Activated naive CD4-positive, alpha-beta T cell (primary cell): ENCODE measurements at places on chromosomes 2 and 18.

GRCh38 chr18:21134895-21135294, 23.3 kb upstream of the ROCK1 start:
- DNase-seq, result no peak

GRCh38 chr2:70569559-70569958, 15.9 kb upstream of the TGFA start:
- no peak for DNase-seq

DNA sequence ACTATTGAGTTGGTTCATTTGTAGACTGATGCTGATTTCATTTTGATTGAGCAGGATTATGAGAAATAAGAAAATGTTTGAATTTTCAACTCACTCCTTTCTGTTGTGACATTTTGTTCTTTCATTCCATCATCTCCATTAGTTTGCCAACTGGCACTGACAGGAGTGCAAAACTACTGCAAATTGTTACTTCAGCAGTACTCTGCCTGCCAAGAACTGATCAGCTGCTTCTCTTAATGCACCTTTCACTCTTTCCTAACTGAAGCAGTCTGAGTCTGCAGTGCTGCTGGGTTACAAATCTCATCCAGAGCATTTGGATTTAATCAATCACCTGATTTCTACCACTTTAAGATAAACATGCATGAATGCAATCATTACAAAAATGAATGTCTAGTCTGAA, 70.9 kb downstream of the TMEFF2 start:
- no peak for DNase-seq

DNA sequence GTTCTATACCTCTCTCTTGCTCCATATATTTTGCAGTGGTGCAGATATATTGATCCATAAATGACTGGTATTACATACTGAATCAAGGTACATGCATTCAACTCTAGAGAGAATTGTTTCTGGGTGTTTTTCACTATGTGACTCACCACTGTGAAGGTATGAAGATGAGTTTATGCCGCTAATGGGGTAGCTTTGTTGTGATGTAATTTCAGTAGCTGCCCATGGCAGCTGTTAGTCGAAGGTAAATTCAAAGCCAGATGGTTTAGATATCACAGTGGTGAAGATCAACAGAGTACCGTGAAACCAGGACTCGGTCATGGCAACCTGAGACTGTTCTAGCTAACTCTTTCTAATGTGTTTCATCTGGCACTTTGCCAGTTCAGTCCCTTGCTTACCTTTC, 50.4 kb downstream of the PKP4 start:
- DNase-seq, result no peak

GRCh38 chr2:237558961-237559641, 7.3 kb upstream of the PRLH start:
- DNase-seq, result no peak

GRCh38 chr18:75253784-75254183, 43.2 kb downstream of the TSHZ1 start:
- DNase-seq, result no peak

DNA sequence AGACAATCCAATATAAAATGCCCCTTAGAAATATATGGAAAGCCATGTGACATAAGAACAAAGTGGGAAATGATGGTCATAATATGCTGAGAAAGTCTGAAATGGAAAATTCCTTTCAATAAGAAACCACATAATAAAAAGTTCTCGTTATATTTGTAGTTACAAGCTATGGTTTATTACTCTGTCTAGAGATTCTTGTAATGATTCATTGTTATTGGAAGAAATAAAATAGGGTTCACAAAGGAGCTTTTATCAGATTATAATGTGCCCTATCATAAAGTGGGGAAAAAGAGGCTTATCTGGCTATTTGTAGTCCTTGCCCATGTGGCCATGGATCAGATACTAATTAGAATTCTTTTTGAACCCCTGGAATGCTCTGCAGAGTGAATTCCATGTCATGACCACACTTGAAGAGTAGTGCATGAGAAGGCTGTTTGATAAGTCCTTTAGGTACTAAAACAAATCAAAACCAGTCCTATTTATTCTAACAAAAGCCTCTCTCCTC, 420.7 kb upstream of the NRP2 start:
- no peak for DNase-seq

DNA sequence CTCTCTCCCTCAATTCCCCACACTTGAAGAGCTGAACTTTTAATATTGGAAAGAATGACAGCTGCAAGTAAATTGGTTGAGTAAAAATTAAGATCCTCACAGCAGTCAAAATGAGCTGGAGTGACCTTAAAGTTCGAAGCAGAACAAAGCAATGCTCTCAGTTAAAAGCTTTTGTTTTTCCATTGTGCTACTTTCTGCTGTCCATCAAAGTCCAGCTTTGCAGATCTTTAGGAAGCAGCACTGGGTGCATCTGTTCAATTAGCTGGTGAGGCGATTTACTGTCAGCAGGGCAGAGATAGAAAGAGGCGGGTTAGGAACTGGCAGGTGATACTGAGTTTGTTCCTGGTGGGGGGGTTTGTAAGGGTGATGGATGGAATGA, 834.8 kb downstream of the CPS1 start:
- no peak for DNase-seq

- DNase-seq, result no peak
Observed at GRCh38 chr2:191899410-191899809, 52.5 kb upstream of the CAVIN2 start.

DNA sequence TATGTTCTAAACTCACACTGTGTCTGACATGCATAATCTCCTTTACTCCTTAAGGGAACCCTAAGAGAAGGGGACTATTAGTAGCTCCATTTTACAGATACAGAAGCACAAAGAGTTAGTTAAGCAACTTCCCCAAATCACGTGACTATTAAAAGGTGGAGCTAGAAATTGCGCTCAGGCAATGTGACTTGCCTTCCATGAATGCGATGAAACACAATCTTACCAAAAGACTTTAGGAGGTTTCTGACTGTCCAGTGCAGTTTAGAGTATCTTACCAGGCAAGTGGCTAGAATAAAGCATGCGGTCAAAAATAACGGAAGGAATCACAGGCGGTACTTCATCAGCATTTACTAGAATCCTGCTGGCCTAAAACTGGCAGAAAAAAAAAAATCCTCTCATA, 70.4 kb downstream of the ZNF521 start:
- no peak for DNase-seq

- no peak for DNase-seq
Observed at GRCh38 chr2:168819050-168819715, 16.7 kb downstream of the NOSTRIN start.

DNA sequence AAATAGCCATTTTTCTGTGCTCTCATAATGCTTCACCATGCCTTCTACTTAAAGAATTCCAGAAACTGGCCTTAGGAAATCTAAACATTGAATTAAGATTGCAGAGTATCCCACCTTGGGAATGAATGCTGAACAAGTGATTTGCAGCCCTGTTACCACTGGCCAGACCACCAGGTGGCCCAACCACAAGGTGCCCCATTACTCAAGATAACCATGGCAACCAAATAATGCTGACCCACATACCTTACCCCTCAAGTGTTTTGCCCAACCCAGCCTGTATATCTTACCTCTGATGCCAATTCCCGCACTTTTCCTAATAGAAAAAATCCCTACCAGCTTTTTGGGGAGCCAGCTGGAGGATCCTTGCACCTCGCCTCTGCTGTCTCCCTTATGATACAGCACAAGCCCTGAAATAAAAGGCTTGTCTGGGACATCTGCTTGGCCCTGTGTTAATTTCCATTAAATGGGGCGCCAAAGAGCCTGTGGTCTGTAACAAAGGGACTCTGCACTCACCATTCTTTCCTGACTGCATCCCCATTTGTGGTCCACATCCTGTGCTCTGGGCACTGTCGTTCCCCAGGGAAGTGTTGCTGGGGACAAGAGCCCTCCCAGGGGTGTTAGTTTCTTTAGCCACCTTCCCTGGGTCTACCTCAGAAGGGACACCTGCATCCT, 17.3 kb upstream of the KCNF1 start:
- DNase-seq, result no peak

DNA sequence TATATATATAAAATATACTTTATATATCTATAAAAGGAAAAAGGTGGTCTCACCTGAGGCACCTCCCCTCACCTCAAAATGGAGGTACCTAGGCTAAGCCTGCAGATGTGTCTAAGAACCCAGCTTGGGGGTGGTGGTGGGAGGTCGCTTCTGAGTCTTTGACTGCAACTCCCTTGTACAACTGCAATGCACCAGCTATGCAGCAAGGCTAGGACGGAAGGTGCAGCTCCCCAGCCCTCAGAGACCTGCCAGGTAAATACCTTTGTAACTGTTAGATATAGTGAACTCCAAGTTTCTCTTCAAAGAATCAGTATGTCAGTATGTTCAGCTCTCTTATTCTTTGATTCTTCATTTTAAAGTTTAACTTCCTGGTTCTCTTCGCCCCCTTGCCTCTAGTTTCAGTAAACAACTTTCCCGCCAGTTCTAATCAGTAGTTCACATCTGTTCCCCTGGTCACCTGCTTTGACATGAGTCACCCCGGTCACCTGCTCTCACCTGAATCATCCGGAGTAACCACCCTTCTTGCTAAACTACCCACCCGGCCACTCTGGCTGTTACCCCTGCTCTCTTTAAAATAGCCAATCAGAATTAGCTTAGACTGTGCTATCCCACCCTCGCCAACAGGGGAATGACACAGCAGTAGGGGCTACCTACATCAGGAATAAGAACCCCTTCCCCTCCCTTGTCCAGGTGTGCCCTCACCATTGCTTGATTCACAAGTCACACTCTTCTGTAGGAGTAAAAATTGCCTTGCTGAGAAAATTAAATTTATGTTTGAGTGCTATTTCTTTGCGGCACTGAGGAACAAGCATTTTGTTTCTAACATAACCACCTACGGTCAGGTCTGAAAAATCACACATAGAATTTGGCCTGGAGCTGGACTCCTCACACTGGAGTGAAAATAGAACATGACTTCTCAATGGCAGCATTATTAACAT, 24.7 kb upstream of the IMPA2 start:
- no peak for DNase-seq

DNA sequence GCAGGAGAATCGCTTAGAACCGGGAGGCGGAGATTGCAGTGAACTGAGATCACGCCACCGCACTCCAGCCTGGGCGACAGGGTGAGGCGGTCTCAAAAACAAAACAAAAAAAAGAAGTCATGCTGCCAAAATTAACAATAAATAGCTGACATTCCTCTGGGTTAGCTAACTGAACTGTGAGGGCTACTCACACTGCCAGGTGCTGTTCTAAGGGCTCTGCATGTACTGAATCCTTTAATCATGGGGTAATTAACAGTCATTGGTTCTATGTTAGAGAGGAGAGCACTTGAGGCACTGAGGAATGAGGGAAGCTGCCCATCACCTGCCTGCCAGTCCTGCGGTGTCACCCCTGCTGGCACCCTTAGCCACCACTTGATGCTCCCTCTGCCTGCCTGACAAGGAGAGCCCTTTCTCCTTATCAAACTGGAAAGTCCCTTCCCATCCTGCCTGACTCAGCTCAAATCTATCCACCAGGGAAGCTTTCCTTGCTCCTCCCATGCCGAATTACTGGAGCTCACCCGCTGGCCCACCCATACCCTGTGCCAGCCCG, 73.0 kb upstream of the RIOK3 start:
- no peak for DNase-seq

GRCh38 chr2:12618576-12618975, 98.2 kb upstream of the TRIB2 start:
- DNase-seq, result no peak

GRCh38 chr2:72933646-72934151, 16.4 kb downstream of the EMX1 start:
- no peak for DNase-seq

GRCh38 chr2:105934467-105934866, 189.8 kb downstream of the NCK2 start:
- DNase-seq, result no peak

DNA sequence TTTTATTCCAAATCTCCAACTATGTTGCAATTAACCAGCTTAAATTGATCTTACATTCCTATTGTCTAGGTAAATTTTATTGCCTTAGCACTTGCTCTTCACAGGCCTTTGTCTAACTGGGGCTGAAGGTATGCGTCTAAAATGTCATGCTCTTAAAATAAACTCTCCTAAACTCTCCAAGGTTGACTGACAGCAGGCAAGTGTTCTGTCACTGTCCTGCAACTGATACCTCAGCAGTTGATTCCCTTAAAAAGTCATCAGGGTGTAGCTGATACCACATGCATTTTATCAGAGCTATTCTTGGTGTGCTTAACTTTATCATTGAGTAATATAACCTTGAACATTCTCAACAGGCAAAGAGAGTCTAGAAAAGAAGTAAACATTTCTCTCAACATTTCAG, 680 bp downstream of the TTN start:
- no peak for DNase-seq

DNA sequence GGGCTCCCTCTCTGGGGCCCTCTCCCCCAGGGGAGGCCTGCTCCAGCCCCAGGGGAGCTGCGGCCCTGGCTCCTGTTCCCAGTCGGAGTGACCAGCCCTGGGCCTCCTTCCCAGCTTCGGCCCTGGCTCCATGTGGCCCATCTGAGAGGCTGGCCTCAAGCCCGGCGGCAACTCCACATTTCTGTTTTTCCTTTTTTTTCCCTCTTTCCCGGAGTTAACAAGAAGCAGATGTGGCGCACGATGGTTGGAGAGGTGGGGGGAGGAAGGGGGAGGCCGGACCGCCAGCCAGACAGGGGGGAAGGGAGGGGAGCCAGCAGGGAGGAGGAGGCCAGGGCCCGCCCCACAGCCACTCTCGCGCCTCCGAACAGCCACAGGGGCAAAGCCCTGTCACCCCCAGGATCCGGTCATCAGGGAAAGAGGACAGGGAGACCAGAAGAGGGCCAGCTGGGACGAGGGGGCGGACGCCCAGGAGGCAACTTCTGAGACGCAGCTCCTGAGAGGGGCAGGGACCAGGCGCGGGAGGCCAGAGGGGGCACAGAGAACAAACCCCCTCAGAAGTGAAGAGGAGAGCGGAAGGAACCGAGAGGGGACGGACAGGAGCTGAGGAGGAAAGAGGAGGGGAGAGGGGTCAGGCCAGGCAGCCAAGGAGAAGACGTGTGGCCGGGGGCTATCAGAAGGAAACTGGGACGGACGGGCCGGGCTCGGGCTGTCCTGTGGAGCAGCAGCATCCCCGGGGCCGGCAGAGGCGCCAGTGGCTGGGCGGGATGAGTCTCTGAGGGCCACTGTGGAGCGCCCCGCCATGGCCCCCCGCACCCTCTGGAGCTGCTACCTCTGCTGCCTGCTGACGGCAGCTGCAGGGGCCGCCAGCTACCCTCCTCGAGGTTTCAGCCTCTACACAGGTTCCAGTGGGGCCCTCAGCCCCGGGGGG, at the start of gene EMILIN1:
Gene EMILIN1 (plus strand): TSS at position 349 of the 928 bp plus-strand sequence. CDS start 451 bp downstream, at position 800.
- DNase-seq, result no peak

GRCh38 chr2:195675783-195676427, 18.9 kb downstream of the SLC39A10 start:
- DNase-seq, result no peak

DNA sequence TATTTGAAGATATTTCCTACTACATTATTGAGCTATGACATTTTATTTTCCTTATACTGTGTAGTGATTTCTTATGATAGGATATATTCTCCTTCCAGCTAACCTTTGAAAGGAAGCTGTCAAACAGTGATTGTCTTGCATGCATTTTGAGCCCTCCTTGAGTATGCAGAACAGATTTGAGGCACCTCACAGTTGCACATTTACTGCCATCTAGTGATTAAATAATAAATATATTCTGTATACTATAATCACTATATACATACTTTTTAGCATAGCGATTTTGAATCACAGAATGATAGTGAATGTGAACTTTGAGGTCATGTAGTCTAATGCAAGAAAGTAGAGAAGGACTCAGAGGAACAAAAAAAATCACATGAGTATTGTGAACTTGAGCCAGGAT, 268.4 kb upstream of the CDH19 start:
- no peak for DNase-seq

- no peak for DNase-seq
Observed at GRCh38 chr2:28610583-28611201, 114.8 kb downstream of the PLB1 start.

- DNase-seq, result no peak
Observed at GRCh38 chr2:172273910-172274571, 153.3 kb upstream of the ITGA6 start.

GRCh38 chr18:58640891-58641610, 12.2 kb upstream of the ALPK2 start:
- DNase-seq, result no peak
